Neural progenitor cell (in vitro differentiated cells): ENCODE measurements at places on chromosomes 5 and 9. TPM values are rescaled to one million over a fixed set of nuclear protein-coding genes. Genes with fewer than 3 reads are reported as not detected.

DNA sequence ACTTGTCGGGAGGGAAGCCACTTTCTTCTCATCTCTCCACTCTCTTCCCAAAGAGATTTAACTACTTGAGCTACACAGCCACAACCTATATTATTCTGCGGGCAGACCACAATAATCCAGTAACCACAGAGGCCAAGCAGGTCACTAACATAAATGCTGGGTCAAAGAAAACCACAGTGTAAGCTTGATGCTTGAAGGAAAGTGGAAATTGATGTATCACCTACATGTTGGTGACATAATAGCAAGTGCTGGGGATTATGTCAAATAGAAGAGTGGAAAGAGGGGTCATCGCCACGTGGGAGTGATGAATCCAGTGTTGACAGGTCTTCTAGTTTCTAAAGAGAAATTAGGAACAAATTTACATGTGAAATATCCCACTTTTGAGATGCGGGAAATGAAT is 40.9 kb downstream of the RFK start:
- H3K36me3 ChIP-seq = no peaks in the 10 kb centered on the region
- H3K27me3 ChIP-seq = no peaks in the 10 kb centered on the region
- no peaks in the 10 kb centered on the region for H3K4me1 ChIP-seq
- no peak overlapping the region for H3K4me3 ChIP-seq
- H3K27ac ChIP-seq = no peak overlapping the region
- DNase-seq = no peak

GRCh38 chr5:161096581-161096980 is 244.6 kb upstream of the ATP10B start:
- no peaks in the 10 kb centered on the region for H3K27me3 ChIP-seq
- H3K4me3 ChIP-seq = no peak overlapping the region
- no peak for DNase-seq
- H3K4me1 ChIP-seq = no peaks in the 10 kb centered on the region
- H3K27ac ChIP-seq = no peak overlapping the region

The OR1Q1 gene
- not detected in 2 replicates for total RNA-seq

The DDX4 gene
- total RNA-seq = 0.09 TPM in 1 of 2 replicates, not detected in the other

The CCNO gene
- 0.93 TPM in 1 of 2 replicates, not detected in the other for total RNA-seq

The PDGFRB gene
- 8.9 and 16.6 TPM in 2 replicates for total RNA-seq
